ENCODE measurements at places on chromosomes 11 and 22. TPM values are rescaled to one million over a fixed set of nuclear protein-coding genes. Genes with fewer than 3 reads are reported as not detected.

GRCh38 chr11:107508201-107508857 is 50.7 kb upstream of the CWF19L2 start:
- DNase-seq: no peak

DNA sequence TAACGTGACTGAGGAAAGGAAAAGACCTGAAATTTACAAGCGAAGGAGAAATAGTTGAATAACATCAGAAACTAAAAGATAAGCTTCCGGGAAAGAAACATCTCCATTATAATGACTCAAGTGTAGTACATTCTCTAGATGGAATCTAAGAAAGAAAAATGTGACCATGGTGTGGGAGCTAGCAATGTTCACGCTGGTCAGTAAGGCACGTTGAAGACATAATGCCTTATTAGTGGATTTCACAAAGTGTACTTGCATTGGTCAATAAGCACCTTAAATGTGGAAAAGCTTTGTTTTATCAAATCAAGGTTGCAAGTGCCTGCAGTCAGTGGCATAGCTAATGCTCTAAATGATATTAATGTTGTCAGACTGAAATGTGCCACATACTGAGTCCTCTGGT is 2.8 kb upstream of the LARGE1 start:
- DNase-seq: no peak

DNA sequence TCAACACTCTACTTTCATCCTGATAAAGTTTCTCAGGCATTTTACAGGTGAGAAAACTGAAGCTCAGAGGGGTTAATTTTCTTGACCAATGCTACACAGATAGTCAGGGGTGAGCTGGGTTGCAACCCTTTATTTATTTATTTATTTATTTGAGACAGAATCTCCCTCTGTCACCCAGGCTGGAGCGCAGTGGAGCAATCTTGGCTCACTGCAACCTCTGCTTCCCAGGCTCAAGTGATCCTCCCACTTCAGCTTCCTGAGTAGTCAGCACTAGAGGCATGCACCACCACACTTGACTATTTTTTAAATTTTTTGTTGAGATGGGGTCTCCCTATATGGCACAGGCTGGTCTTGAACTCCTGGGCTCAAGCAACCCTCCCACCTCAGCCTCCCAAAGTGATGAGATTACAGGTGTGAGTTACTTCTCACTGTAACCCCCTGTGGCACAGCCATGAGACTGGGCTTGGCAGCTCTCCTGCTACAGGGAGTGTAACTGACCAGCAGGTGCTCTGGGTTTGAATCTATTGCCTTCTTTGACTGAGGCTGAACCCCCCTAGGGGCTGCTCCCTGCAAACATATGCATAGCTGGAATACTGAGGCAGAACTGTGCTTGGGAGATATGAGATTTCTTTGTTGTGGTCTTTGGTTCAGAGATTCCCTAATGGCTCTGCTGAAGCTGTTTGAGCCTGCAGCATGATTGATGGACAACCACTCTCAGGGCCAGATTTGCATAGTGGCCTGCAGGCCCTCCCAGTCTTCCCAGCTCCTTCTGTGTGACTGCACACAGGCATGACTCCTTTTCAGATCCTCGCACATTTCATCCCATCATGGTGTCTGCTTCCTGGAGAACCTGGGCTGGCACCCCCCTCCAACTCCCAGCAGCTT is 6.1 kb downstream of the C11orf96 start:
- no peak for DNase-seq

- DNase-seq: no peak
These were observed 63.7 kb upstream of the HORMAD2 start for GRCh38 chr22:30016596-30016995.

POGLUT3 gene
- 8.1 TPM for total RNA-seq

RHOD gene
- 0.68 TPM for total RNA-seq
